GM04504 (cell line): ENCODE measurements at places on chromosomes 1 and 21.

GRCh38 chr1:32848354-32849063 lies 22.2 kb downstream of the FNDC5 start:
- no peak for DNase-seq

DNA sequence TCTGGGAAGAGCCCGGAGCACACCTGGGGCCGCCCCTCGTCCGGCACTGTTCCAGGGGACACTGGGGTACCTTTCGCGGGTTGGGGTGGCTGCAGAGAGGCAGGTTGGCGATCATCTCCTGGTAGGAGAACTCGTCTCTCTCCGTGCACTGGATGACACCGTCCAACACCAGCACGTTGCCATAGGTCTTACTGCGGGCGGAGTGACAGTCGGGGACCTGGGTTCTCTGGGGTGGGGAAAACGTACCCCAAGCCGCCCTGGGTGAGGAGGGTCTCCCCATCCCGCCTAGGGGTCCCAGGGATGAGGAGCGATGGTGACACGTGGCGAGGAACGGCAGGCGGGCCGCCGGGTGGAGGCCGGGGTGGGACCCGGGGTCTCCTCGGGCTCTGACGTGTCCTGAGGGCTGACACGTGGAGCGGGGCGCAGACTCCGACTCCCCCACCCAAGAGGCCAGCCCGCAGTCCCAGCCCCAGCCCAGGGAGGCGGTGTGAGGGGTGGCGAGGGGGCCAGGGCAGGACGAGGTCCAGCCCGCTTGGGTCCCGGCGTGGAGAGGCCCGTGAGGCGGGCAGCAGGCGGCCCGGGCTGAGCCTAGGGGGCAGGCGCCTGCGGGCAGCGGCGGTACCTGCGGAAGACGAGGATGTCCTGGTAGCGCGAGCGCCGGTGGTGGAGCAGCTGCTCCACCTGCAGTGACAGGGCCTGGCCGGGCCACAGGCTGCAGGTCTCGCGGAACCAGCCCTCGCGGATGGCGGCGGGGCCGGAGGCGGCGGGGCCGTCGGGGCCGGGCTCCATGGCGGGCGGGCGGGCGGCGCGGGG lies 457 bp downstream of the SRM start:
- no peak for DNase-seq

DNA sequence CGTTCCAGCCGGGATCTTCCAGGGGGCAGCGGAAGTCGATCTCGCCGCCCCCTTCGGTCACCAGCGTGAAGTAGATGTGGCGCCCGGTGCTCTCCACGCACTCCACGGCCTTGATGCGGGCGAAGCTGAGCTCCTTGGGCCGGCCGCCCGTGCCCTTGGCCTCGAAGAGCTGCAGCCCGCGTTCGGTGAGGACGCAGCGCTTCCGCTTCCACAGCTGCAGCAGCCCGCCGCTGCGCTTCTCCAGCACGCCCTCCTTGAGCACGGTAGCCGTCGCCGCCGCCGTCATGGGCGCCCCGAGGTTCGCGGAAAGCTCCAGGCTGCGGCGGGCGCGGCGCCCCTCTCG lies 516 bp downstream of the PHLDA3 start:
- DNase-seq = no peak

DNA sequence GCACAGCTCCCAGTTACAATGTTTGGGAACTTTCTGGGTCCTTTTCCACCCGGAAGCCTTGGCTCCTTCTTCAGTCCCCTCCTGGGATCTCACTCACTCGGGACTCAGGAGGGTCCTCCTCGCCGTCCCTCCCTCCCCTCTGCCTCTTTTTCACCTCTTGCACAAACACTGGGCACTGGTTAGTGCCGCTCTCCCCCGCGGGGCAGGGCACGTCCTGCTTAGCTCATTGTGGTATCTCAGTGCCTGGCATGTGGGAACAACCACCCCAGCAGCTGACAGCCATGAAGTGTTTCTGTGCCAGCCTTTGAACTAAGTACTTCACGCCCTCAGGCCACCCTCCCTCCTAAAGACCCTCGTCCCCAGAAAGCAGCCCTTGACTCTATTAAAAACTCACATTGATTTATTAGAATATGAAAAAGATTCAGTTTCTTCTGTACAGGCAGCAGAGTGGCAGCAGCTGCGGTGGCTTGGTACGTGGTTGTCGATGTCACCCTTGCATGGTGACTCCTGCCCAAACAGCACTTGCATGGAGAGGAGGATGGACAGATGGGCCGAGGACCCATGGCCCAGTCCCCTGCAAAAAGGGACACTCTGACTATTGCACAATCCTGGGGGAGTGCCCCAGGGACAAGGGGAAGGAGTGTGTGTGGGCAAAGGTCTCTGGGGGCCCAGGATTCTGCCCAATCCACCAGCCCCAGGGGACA lies 56.3 kb downstream of the SLC9A1 start:
- no peak for DNase-seq

- DNase-seq = no peak
These were observed 299.0 kb downstream of the TPR start for GRCh38 chr1:186076006-186076405.

GRCh38 chr21:26165331-26165730 lies 5.2 kb downstream of the APP start:
- no peak for DNase-seq

DNA sequence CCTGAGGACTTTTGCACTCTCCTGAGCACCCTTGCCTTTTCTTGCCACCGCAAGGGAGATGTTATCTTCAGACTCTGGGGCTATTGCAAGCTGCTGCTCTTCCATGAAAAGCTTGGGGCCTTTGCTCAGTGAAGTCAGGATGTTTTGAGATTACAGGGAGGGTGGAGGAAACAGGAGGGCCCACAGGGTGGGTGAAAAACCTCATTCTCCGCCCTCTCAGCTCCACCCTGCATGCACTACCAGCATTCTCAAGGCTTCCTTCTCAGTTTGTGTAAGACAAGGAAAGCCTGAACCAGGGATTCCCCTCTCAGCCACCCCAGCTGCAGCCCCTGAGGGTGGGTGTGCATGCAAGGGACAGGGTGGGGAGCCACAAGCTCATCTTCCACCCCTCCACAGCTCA lies 25.8 kb upstream of the ZNF648 start:
- no peak for DNase-seq

DNA sequence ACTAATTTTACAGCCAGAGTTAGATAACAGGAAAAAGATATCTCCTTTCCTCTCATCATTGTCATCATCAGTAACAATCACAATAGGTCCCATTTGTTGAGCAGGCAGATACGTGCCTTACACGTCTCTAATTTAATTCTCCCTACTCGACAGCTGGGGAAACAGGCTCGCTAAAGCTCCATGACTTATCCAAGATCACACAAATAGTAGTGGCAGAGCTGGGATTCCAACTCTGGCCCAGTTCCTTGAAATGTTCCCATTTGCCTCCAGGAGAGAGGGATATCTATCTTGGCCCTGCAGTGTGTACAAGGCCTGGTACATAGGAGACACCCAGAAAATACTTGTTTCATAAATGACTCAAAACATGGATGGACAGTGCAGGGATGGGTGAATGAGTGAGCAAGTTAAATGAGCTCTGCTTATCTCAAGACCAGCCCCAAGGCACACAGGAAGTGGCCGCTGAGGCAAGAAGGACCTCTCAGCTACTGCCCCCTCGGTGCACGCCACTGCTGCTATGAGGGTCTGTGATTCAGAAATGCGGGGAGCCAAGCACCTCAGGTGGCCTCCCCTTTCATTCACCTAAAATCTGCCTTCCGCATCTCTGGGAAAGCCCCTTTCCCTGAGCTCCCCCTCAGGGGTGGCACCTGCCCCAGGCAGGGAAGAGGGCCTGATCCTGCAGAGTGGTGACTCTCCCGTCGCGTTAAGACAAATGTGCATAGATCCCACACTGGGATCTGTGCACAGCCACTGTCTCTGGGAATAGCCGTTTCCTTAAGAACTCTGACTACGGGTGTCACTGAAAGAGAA lies 3.6 kb downstream of the KCNN3 start:
- no peak for DNase-seq

- DNase-seq = no peak
These were observed 35.9 kb downstream of the URB2 start for GRCh38 chr1:229661897-229662296.

DNA sequence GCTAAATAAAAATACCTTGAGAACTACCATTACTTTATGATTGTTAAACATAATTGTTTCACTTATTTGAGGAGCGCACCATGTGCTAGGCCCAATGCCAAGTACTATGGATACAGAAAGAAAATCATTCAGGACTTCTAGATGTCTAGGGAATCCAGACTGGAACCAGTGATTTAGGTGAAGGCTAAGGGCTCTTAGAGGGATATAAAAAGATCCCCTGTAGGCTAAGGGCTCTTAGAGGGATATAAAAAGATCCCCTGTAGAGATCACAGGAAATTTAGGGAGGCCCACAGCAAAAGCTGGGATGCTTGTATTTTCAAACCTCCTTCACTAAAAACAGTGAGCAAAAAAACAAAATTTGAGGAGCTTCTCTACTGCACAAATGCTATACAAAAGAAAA lies 6.7 kb downstream of the TOR1AIP2 start:
- no peak for DNase-seq

DNA sequence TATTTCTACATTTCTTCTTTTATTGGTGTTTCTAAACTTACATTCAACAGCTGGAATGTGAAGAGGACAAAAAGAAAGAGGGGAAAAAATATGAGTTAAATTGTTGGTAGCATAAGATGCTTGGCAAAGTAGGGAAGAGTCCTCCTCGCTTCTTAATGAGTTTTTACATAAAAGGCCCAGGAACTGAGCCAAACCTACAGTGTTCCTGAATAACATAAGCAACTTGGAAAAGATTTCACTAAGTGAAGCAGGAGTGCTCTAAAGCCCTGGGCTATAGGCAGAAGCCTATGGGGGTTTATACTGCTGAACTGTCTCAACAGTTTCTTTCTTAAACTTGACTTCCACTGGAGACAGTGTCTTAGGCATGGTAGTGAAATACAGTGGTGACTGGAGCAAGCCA lies 115.0 kb upstream of the USP25 start:
- DNase-seq = no peak

DNA sequence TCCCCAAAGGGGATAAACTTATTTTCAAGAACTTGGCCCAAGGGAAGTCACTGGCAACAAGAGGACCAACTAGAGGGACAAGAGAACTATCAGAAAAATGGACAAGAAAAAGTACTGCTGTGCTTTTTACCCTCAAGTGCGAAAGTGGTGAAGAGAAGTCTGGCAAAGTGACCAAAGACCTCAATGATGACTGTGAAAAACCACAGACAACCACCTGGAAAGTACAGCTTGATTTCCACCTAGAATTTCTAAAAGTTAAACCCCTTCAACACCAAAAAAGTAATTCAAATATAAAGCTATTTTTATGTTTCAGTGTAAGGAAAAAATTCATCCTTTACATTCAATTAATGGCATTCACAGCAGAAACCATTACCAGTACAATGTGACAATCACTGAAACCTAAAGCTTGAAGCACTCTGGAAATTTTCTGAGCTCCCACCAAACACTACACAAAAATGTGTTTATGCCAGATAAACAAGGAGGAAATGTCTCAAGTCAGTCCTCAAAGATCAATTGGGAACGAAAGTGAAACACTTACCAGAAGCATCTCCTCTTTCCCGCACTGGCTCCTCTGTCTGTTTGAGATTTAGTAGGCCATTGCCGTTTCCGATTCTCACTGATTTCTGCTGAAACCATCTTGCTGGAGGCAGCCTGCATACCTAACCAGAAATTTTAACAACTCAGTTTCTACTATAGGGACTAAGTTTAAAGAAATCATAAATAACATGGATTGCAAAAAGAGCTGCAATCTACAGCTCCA lies 8.3 kb downstream of the SDE2 start:
- no peak for DNase-seq

DNA sequence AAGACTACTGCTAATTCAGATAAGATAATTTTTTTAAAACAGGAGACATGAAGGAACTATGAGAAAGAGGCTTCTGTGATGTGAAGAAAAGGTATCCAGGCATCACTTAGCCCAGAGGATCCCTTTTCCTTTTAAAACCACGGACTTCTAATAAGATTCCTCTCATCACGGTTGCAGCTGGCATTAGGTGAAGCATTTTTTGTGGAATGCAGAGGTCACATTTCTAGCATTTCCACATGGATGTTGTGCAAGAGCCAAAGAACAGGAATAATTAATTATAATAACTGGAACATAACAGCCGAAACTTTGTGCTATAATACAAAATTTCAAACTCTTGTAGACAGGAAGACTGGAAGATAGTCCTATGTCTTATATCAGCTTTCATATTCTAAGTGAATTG lies 27.6 kb downstream of the CYP2J2 start:
- no peak for DNase-seq

- peak; percentile 58 for DNase-seq
These were observed 74.6 kb downstream of the ARID4B start for GRCh38 chr1:235253219-235253962.

- DNase-seq = no peak
These were observed 106.3 kb upstream of the CSF3R start for GRCh38 chr1:36588972-36589371.

DNA sequence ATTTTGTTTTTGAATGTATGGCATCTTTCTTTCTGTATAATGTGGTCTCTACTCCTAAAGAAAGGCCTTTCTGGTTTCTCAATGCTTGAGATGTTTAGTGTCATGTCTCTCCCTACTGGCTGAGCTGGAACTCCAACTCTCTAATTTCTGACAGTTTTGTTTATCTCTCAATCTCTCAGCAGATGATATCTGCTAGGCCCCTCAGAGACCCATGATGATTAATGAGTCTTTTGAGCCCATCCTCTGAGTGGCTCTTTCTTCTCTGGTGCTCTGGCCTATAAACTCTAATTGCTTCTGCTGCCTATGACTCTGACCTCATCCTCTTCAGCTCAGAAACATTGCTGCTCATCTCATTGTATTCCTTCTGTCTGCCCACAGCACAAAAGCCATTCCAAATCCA lies 46.6 kb downstream of the CRB1 start:
- no peak for DNase-seq

DNA sequence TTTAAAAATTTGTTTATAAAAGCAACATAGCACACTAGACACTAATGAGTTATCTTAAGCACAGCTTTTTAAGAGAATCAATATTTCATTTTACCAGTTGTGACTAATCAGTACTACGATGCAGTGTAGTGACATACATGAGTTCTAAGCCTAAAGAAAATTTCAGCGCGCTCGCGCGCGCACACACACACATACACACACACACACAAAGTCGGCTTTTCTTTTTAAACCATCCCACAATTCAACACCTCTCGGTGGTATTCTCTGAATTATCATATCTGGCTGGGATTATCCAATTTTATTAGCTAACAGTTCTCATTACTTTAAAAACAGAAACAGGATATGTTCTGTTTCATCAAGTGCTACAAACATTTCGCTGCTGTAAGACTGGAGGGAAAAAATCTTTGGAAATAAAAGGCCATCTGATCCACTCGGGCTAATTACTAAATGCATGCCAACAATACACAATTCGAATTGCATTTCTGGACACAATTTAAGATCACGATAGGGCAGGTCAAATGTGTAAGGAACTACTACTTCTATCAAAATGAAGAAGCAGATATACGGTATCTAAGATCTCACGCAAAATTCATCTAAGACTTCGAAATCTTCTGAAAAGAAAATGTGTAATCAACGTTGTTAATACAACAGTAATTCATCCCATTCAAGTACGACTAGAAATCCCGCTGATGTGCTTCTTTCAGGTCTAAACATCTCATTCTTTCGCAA lies 1.2 kb downstream of the TUT4 start:
- no peak for DNase-seq

DNA sequence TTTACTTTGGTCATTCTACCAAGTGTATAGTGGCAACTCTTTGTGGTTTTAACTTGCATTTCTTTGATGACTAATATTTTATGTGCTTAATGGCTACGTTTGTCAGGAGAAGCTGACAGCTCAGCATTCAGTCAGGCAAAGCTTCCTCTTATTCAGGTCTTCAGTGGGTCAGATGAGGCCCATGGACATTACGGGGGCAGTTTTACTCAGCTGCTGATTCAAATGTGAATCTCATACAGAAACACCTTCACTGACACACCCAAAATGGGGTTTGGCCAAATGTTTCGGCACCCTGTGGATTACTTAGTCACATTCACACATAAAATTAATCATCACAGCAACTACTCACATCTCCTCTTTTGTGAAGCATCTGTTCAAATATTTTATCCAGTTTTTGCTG lies 104.9 kb upstream of the PLD5 start:
- DNase-seq = no peak
